ENCODE measurements at places on chromosomes 4 and X. TPM values are rescaled to one million over a fixed set of nuclear protein-coding genes. Genes with fewer than 3 reads are reported as not detected.

DNA sequence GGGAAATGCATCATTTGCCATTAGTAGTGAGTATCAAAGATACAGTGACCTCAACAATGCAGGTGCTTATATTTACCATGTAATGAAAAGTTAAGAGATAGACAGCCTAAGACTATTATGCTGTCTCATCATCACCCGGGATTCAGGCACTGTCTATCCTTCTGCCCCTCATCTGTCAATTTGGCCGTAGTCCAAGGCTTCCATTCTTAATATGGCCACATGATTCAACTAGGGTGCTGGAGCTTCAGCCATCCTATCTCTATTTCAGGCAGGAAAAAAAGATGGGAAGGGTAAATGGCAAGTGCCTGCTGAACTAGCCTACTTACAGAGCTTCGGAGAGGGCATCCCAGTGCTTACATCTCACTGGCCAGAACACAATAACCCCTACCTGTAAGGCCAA, 196.7 kb upstream of the LNX1 start:
- H3K4me3 ChIP-seq, result no peak overlapping the region
- no peaks in the 10 kb centered on the region for H3K36me3 ChIP-seq
- H3K27ac ChIP-seq, result no peak overlapping the region
- H3K4me1 ChIP-seq, result peaks cover 5% of the 10 kb centered on the region

DNA sequence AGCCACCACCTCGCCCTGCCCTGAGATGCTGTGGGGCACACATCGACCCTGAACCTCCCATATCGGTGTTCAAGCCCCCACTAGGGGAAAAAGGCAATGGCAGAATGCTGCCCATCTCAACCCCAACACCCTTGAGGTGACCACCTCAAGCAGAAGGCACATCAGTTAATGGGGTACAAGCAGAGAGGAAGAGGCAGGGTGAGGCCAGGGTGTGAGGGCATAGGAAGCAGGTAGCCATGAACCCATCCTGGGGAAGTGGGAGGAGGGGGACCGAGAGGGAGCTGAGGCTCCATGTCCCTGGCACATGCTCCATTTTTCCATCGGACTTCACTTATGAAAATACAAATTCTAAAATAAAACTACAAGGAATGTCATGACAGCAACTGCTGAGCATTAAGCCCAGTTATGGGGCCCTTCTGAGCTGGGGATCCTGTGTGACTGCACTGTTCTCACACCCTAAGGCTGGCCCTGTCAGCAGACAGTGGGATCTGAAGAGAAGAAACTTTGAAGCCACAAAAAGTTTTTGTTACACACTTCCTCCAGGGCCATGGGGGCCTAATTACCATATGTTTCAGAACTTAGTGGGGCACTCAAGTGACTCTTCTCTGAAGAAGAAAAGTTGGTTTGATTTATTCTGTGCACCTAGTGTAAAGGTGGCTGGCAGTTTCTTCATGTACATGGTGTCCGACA, 68.2 kb upstream of the FAM241A start:
- no peaks in the 10 kb centered on the region for H3K36me3 ChIP-seq
- no peaks in the 10 kb centered on the region for H3K4me1 ChIP-seq
- no peak overlapping the region for H3K27ac ChIP-seq
- H3K27me3 ChIP-seq, result no peaks in the 10 kb centered on the region
- no peak overlapping the region for H3K4me3 ChIP-seq

ADH1B gene
- 6.3 TPM for total RNA-seq

CT45A10 gene
- total RNA-seq, result not detected

MAGEA11 gene
- total RNA-seq, result not detected

ZNF732 gene
- total RNA-seq, result 2.1 TPM

DNA sequence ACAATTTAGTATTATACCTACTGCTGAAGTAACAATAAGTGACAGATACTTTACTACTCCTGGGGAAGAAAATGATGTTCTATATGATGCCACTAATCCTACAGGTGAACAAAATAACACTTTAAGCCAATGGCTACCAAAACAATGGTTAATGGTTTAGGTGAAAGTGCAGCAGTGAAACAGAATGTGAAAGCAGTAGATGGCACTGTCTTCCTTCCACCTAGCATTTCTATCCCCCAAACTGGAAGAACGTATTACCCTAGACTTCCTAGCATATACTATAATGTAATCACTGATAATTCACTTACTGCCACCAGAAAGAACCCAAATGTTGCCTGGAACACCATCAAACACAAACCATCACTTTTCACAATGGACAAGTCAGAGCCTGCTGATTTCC, 18.9 kb upstream of the CABS1 start:
- no peaks in the 10 kb centered on the region for H3K36me3 ChIP-seq
- H3K4me1 ChIP-seq, result no peaks in the 10 kb centered on the region
- H3K27ac ChIP-seq, result no peak overlapping the region
- no peaks in the 10 kb centered on the region for H3K27me3 ChIP-seq

DNA sequence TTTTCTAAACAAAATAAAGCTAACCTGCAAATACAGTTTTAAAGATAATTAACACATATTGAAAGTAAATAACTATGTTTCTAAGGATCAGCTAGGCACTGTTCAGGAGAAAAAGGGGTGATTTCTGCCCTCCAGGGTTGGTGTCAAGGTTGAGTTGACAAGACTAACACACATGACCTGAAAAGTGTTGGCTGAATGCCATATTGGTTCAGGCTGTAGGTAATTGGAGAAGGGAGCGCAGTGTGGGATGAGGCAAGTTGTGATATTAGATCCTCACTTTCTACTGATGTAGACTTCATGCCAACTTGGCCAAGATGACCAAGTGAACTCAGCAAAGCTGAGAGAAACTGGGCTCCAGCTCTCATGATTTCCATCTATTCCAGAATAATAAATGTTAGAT, 42.2 kb downstream of the PPM1K start:
- peaks cover 3% of the 10 kb centered on the region for H3K4me1 ChIP-seq
- no peak overlapping the region for H3K27ac ChIP-seq
- H3K4me3 ChIP-seq, result no peak overlapping the region
- H3K27me3 ChIP-seq, result no peaks in the 10 kb centered on the region
- DNase-seq, result peak; percentile 64

PNCK gene
- 3.5 TPM for total RNA-seq

- H3K36me3 ChIP-seq, result no peaks in the 10 kb centered on the region
- DNase-seq, result no peak
- no peaks in the 10 kb centered on the region for H3K4me1 ChIP-seq
- H3K27ac ChIP-seq, result no peak overlapping the region
- no peaks in the 10 kb centered on the region for H3K27me3 ChIP-seq
These were observed 204.7 kb upstream of the HS3ST1 start for GRCh38 chr4:11633430-11633829.

NPY2R gene
- total RNA-seq, result under 0.01 TPM

PARM1 gene
- 65.7 TPM for total RNA-seq

DNA sequence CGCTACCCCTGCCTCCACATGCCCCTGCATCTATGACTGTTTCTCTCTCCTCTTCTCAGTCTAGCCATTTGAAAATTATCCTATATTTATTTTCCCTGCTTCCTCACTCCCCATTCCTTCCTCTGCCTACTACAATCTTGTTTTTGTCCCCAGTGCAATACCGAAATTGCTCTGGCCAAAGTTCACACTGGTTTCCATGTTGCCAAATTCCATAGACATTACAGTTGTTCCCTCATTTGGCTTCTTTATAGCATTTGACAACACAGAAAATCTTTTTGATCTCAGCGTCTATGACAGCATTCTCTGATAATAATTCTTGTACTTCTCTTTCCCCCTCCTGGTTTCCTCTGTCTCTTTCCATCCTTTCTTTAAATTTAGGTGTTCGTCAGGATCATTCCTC, 99.4 kb downstream of the GPR82 start:
- no peaks in the 10 kb centered on the region for H3K4me1 ChIP-seq
- H3K27me3 ChIP-seq, result peaks cover 6% of the 10 kb centered on the region
- H3K27ac ChIP-seq, result no peak overlapping the region
- no peak for DNase-seq

REELD1 gene
- not detected for total RNA-seq

DNA sequence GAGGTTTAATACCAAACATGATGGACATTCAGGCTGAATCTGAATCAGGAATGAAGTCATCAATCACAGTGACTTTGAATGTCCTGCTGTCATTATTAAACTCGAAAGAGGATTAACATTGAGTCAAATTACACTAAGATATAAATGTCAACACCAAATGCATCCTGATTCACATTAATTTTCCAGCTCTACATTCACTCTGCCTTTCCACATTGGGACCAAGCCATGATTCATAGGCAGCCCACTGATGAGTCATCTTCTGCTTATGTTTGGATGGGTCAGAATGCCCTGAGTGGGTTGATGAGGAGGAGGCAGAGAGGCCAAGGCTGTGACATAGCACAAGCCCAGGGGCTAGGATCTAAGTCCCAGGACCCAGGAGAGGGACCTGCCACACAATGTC, 247.6 kb upstream of the RPS6KA3 start:
- DNase-seq, result no peak
- no peak overlapping the region for H3K4me3 ChIP-seq
- H3K36me3 ChIP-seq, result no peaks in the 10 kb centered on the region

ETDB gene
- not detected for total RNA-seq

DNA sequence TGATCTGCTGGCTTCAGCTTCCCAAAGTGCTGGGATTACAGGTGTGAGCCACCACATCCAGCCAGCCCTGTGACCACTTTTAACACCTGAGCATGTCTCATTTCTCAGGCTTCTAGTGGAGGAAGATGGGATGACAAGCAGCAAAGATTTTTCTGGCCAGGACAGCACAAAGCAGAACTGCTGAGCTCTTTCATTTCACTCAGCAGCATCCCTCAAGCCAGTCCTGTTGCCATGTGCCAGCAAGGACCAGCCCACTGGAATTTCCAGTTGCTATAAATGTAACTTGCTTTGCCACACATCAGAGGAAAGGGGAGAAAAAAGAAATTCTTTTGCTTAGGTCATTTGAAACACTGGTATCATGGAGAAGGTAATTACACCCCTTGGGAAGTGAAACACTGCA, 75.9 kb downstream of the SLC9A7 start:
- no peaks in the 10 kb centered on the region for H3K36me3 ChIP-seq
- H3K27me3 ChIP-seq, result peaks cover 13% of the 10 kb centered on the region
- H3K4me3 ChIP-seq, result no peak overlapping the region
- no peaks in the 10 kb centered on the region for H3K4me1 ChIP-seq
- no peak overlapping the region for H3K27ac ChIP-seq

GRCh38 chr4:7389719-7390118, 45.0 kb downstream of the PSAPL1 start:
- H3K27ac ChIP-seq, result no peak overlapping the region
- H3K36me3 ChIP-seq, result no peaks in the 10 kb centered on the region
- no peak overlapping the region for H3K4me3 ChIP-seq

PPP1R2C gene
- not detected for total RNA-seq

NLGN3 gene
- 1.9 TPM for total RNA-seq

TXK gene
- 0.35 TPM for total RNA-seq

DCAF4L1 gene
- total RNA-seq, result 0.18 TPM

GRCh38 chrX:153864101-153864500, 21.9 kb downstream of the L1CAM start:
- DNase-seq, result no peak
- H3K27me3 ChIP-seq, result peaks cover 62% of the 10 kb centered on the region
- H3K36me3 ChIP-seq, result no peaks in the 10 kb centered on the region
- no peak overlapping the region for H3K27ac ChIP-seq
- H3K4me1 ChIP-seq, result no peaks in the 10 kb centered on the region

EPHA5 gene
- total RNA-seq, result 0.66 TPM

SMIM10L2A gene
- total RNA-seq, result 1.6 TPM

HEPH gene
- total RNA-seq, result 6.3 TPM

DNA sequence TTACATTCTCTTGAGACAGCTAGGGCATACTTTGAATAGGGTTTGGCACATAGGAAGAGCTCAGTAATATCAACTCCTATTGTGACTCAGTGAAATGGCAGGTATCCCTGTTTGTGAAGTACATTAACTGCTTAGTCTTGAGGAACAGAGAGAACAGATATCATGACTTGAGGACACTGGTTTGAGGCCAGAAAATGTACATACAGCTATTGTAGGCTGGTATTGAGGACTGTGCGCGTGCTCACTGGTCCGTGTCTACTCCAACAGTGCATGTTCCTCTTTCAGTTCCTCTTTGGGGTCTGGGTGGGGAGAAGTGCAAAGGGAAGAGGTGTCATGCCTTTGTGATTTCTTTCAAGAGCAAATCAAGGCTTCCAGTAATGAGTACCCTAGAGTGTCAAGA, 34.6 kb upstream of the TBC1D9 start:
- peak; percentile 80 for DNase-seq
- no peaks in the 10 kb centered on the region for H3K36me3 ChIP-seq
- peak overlapping the region; percentile 25 for H3K27ac ChIP-seq
- H3K4me1 ChIP-seq, result no peaks in the 10 kb centered on the region

DNA sequence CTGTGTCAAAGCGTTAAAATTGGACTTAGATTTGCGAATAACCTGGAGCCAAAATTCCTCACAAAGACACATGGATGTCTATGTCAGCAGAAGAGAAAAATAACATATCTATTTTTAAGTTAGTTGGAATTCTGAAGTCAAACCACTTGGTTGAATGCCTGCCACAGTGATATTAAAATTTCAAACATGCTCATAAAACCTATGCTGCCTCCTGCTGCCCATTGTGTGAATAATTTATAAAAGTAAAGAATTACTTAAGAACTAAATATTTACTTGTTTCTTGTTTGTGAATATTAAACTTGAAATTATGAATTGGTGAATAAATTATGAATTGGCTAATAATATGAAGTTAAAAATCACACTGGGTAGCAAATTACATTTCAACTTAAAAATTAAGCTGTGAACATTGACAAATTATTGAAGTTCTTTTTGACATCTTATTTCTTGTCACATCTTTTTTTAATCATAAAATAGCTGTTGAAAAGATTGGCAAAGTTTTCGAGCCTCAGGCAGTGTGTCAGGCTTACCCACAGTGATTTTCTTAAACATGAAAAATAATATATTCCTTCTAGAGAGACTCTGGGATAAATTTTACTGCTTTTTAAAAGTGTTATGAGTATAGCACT, 35.4 kb downstream of the FABP2 start:
- H3K27ac ChIP-seq, result no peak overlapping the region
- H3K36me3 ChIP-seq, result no peaks in the 10 kb centered on the region
- peak; percentile 83 for DNase-seq
- H3K4me3 ChIP-seq, result no peak overlapping the region
- H3K27me3 ChIP-seq, result no peaks in the 10 kb centered on the region

DNA sequence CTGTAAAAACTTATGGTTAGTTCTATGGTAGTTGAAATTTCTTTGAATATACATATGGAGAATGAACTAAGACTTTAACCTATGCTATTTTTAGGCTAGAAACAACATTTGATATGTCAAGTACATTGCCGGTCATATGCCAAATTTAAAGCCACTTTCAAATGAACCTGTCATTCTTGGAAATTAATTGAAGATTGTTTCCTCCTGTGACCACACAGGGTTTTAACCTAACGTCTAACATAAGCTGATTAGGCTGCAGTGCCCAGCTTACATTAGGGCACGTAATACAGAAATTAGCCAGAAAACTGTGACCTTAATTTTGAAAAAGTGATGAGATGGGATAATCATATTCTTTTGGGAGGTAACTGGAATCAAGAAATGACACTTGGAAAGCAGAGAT, 645.9 kb downstream of the FSTL5 start:
- no peaks in the 10 kb centered on the region for H3K36me3 ChIP-seq
- H3K27me3 ChIP-seq, result no peaks in the 10 kb centered on the region
- no peaks in the 10 kb centered on the region for H3K4me1 ChIP-seq
- H3K4me3 ChIP-seq, result no peak overlapping the region
- DNase-seq, result no peak

NHSL2 gene
- total RNA-seq, result 7.8 TPM
